Fibroblast of pulmonary artery (primary cell): ENCODE measurements at places on chromosomes 13 and 19.

GRCh38 chr13:113267642-113268405 lies 29.2 kb upstream of the LAMP1 start:
- DNase-seq, result no peak

GRCh38 chr13:99870541-99870940 lies 101.0 kb downstream of the ZIC5 start:
- DNase-seq, result no peak

DNA sequence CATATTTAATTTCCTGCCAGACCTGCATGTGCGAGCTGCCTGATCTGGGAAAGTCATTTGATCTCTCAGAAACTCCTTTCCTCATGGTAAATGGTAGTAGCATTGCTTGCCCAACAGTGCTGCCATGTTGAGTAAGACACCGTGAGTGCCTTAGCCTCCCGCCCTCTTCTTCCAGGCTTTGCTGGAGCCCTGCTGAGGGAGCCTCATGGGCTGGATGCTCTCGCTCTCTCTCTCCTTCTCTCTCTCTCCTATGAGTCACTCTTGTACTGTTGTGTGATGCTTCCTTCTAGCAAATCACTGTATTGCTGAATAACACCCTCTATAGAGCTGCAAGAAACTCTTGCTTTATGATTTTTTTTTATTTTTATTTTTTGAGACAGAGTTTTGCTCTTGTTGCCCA lies 365.5 kb downstream of the UQCRFS1 start:
- no peak for DNase-seq

- peak; percentile 43 for DNase-seq
Measured at GRCh38 chr13:95354680-95355487, 53.6 kb upstream of the ABCC4 start.

DNA sequence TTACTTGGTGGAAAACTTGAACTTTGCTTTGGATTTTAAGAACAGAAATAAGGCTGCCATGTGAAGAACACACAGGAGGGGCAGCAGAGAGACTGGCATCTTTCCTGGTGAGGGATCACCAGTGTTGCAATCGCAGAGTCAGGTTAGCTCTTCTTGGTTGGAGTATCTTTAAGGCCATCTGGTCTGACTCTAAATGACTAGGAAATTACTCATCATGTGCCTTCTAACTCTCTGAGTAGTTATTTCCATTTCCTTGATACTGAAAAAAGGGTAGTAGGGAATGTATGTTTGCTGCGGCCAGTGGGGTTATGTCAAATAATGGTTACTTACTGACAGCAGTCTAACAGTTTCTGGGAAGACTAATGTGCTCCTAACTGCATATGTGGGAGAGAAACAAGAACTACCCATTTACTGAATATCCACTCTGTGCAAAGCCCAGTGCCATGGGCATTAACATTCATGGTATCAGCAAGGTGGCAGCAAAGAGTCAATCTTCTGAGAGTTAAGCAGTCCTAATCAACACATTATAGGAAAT lies 122.1 kb downstream of the COG6 start:
- DNase-seq, result peak; percentile 87

DNA sequence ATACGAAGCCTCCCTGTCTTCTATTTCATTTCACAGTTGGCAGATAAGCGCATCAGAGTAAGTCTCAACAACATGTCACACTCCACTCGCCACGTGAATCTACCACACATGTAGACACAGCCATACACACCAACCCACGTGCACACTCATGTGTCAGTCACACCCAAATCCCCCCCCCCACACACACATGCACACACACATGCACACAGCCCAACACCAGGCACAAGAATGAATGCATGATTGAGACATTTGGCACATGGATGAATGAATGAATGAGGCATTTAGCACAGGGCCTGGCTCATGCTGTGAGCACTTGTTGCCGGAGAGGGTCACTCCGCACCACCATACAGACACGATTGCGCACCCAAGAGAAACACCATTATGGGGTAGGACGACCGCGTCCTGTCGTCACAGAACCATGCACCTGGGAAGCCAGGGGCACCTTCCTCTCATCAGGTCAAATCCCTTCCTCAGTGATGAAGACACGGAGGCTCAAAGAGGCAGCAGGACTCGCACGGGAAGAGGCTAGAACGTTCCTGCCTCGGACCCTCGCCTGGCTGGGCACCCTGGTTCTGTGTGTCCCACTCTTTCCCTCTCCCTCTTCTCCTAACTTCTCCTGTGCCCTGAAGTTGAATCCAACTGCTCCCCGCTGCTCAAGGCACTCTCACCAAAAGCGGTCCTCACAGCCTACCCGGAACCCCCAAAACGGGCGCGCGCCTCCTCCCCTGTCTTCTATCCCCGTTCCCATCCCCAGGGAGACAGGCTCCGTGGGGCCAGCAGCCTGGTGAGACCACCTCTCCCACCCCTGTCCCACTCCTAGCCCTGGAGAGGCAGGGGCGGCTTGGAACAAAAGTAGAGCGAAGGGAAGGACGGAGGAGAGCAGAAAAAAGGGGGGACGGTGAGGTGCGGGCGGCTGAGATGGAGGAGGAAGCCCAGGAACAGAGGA lies 1.3 kb downstream of the MEIS3 start:
- no peak for DNase-seq

GRCh38 chr19:1224047-1224825 lies 13.6 kb downstream of the CBARP start:
- DNase-seq, result no peak

- no peak for DNase-seq
Measured at GRCh38 chr13:22938576-22938975, 242.2 kb upstream of the SGCG start.

DNA sequence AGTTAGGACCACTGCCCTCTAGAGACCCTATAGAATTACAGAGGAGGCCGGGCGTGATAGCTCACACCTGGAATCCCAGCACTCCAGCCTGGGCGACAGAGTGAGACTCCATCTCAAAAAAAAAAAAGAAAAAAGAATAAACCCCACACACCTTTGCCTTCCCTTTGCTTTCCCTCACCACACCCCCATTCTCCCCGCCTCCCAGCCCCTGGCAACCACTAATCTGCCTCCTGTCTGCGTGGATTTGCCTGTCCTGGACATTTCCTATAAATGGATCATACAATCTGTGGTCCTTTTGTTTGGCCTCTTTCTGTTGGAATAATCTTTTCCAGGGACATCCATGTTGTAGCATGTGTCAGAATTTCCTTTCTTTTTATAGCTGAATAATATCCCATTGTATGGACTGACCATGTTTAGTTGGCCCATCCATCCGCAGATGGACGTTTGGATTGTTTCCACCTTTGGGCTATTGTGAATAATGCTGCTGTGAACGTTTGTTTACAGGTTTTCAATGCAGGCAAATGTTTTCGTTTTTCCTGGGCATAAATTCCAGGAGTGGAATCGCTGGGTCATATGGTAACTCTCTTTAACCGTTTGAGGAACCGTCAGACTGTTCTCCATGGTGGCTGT lies 15.3 kb downstream of the NACC1 start:
- no peak for DNase-seq

DNA sequence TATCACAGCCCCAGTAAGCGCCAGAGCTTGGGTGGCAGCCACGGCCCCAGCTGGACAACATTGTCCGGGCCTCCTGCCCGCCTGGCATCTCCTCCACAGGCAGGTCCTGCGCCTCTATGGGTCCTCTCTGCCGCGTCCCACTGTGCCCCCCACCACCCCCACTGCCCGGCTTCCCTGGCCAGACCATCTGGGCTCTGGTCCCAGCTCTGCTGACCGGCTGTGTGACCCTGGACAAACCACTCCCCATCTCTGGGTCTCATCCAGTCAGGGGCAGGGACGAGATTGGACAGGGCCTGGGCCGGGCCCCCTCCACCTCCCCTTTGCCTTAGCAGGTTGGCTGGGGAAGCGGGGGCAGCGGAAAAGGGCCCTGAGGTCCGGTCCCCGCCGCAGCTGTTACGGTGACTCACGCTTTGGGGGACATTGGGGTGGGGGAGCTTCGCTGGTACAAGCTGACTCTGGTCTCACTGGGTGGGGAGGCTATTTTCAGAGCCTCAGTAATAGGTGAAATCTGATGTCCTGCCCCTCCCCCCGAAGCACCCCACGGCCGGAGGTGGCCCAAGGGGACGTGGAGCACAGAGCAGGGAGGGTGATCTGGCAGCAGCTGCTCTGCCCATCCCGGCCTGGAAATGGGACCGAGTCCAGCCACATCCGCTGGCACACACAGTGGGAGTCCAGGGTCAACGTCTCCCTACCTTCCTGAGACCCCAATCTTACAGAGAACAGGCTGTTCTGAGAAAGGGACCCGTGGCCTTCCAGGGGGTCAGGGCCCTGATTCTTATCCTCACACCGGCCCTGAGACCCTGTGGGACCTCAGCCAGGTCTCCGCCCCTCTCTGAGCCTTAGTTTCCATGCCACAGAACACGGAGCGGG lies 9.1 kb downstream of the NFIC start:
- peak; percentile 67 for DNase-seq

GRCh38 chr13:39051157-39051556 lies 12.9 kb downstream of the NHLRC3 start:
- DNase-seq, result peak; percentile 67

GRCh38 chr13:100848304-100848703 lies 173.7 kb upstream of the TMTC4 start:
- DNase-seq, result no peak

DNA sequence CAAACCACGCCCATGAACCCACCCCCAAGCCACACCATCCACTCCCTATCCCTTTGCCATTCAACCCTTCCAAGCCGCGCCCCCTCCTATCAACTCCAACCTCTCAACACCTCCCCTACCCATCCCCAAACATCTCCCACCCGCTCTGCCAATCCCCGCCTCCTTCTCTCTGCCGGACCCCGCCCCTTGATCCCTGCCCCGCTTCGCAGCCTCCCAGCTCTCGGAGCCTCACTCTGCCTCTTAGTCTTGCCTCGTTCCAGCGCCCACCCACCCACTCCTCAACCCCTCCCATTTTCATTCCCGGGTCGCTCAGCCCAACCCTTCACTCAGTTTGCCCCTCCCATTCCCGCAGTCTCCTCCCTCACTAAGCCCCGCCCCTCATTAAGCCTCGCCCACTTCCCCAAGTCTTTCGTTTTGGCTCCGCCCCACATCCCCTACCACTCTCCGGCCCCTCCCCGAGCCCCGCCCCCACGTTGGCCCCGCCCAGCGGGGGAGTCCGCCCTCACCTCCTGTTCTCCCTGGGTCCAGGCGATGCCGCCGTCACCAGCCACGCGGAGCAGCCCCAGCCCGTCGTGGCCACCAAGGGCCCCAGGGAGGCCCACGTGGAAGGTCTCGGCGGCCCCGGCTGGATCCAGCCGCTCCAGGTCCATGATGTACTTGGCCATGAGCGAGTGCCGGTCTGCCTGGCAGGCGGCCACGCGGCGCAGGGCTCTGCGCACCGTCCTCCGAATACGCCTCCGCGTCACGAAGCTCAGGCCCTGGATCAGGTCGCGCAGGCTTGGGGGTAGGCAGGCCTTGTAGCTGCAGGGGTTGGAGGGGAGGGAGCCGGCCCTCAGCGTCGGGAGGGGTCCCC lies 5.7 kb downstream of the JAK3 start:
- peak; percentile 89 for DNase-seq

DNA sequence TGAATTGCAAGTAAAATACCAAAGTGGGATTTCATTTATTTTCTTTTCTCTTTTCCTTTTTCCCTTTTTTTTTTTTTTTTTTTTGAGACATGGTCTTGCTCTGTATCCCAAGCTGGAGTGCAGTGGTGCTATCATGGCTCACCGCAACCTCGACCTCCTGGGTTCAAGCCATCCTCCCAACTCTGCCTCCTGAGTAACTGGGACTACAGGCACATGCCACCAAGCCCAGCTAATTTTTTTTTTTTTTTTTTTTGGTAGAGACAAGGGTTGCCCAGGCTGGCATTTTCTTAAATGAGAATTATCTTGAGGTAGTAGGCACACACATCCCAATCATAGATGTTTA lies 68.5 kb upstream of the GPR183 start:
- DNase-seq, result no peak

GRCh38 chr19:1576242-1577089 lies 8.3 kb upstream of the MEX3D start:
- DNase-seq, result no peak

GRCh38 chr19:55275851-55276719 lies 3.8 kb downstream of the HSPBP1 start:
- DNase-seq, result no peak

- no peak for DNase-seq
Measured at GRCh38 chr13:27047081-27047480, 124.5 kb downstream of the USP12 start.

GRCh38 chr19:48779636-48780035 lies 24.3 kb downstream of the FGF21 start:
- DNase-seq, result no peak

- peak; percentile 92 for DNase-seq
Measured at GRCh38 chr13:33639158-33639557, 178.8 kb upstream of the RFC3 start.

DNA sequence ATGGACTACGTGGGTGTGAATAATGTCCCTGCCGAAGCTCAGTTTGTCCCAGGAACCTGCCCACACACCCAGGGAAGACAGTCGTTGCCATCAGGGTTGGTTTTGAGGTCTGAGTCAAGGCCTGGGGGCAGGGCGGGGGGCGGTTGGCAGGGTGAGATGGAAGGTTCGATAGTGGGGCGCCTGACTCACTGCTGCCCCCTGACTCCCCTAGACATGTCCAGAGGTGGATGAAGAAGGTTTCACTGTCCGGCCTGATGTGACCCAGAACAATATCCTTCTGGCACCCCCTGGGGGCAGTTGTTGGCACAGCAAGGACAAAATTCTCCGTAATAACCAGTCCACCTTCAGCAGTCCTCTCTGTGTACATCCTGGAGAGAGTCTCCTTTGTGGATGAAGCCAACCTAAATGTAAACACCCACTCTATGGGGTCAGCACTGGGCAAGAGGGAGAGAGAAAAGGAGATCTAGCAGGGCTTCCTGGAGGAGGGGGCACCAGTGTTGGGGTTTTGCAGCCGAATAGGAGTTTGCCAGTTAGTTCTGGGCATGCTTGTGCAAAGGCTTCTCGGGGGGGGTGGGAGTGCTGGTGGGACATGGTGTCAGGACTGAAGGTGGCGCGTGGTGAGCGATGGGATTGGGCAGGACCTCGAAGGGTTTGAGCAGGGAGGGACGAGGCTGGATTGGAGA lies 19.6 kb upstream of the B3GNT3 start:
- peak; percentile 41 for DNase-seq

GRCh38 chr19:38384209-38385027 lies 3.4 kb downstream of the GGN start:
- DNase-seq, result no peak

DNA sequence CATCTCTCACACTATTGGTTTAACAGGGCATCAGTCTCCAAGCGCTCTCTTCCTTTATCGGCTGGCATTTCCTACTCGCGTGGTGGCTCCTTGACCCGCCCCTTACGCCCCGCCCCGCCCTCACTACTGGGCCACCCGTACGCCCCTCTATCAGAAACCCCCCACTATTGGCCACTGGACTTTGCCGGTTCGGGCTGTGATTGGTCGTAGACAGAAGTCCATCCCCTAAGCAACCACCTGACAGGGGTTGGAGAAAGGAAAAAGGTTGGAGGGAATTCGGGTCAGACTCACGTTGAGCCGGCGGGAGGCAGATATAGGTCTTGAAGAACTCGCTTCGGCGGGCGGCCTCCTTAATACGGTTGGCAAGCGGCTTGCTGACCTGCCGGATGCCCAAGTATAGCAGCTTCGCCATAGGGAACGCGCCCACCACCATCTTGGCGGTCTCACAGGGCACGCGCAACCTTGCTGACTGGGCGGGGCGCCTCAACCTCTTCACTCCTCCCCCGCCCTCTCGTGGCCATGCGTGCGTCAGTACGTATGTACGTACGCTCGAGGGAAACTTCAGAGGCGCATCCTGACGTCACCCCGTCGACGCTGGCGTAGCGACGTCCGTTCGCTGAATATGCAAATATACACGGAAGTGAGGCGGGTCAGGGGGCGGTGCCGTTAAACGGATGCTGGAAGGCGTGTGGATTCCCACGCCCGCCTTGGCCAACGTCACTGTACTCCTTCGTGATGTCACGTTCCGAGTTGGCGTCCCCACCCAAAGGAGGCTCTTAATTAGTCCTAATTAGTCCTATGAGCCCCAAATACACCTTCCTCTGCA lies at the start of gene OPA3:
OPA3 (minus strand) TSS at position 471 of the 826 bp plus-strand sequence; CDS start at position 433, 38 bp downstream.
- peak; percentile 100 for DNase-seq
